ENCODE measurements at places on chromosomes 16 and 17. TPM values are rescaled to one million over a fixed set of nuclear protein-coding genes. Genes with fewer than 3 reads are reported as not detected.
A peak's percentile ranks its signal among the peaks of the same experiment; 100 is the strongest.

Gene KCNH6
- 1.5 TPM for total RNA-seq

DNA sequence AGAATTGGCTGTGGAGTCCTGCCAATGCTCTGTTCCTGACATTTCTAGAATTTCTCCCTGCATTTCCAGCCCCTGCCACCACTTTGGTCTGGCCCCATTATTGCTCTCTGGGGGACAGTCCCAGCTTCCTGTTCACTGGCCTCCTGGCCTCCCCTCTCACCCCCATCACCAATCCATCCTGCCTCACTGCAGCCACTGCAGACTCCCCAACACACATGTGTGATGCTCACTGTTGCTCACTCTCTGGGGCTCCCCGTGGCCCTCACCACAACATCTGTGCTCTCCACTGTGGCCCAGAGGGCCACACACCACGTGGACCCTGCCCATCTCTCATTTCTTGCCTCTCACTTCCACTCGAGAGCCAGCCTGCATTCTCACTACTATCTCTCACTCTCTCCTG is 64.6 kb downstream of the SREBF1 start:
- DNase-seq: no peak

DNA sequence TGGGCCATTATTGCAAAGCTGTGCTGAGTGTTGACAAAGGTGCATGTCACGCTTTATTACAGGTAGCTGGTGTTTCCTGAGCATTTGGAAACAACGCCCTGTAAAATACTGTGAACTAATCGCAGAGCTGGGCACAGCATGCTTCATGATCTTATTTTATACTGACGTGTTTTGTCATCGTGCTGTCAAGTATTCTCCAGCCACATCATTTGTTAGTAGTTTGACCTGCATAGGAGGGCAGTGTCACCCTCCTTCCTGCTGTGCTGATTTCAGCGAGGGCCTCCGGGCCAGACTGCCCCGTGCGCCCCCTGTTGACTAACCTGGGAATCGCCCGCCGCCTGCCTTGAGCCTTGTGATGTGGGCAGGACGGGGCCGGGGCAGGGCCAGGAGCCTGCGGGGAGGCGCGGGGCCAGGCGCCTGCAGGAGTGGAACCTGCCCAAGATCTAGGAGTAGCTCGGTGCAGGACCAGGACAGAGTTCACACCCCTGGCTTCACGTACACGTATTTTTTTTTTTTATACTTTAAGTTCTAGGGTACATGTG is 820.7 kb downstream of the KCNJ18 start:
- no peak for DNase-seq

Gene RUNDC3A
- 5.7 TPM for total RNA-seq

- DNase-seq: no peak
These were observed 42.6 kb upstream of the CLEC18B start for GRCh38 chr16:74463888-74464287.

Gene HOXB13
- total RNA-seq: 11.1 TPM

Gene TMED6
- total RNA-seq: not detected

GRCh38 chr17:338442-339192 is 14.0 kb downstream of the RPH3AL start:
- DNase-seq: peak; percentile 62

Gene SLC38A7
- total RNA-seq: 16.1 TPM

- DNase-seq: peak; percentile 81
These were observed 668 bp downstream of the MMP15 start for GRCh38 chr16:58026139-58026704.

DNA sequence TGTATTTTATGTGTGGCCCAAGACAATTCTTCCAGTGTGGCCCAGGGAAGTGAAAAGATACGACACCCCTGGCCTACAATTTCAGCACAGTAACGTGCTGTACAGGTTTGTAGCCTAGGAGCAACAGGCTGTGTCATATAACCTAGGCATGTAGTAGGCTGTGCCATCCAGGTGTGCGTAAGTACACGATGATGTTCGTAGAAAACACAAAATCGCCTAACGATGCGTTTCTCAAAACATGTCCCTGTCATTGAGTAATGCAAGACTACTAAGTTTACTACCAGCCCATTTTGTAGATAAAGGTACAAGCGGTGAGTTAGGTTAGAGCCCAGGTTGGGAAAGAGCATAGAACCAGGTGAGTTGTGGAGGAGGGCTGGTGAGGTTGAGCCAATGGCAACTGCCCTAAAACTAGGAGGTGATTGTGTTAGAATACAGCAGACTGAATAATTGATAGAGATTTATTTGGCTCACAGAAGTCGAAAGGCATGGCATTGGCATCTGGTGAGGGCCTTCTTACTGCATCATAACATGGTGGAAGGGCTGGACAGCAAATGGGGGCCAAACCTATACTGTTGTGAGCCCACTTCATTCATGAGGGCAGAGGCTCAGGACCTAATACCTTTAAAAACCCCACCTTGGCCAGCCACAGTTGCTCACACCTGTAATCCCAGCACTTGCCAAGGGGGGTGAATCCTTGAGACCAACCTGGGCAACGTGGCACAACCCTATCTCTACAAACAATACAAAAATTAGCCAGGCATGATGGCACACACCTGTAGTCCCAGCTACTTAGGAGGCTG is 4.2 kb downstream of the EIF1 start:
- DNase-seq: no peak

- DNase-seq: no peak
These were observed 8.9 kb upstream of the MED13 start for GRCh38 chr17:62073993-62074392.

DNA sequence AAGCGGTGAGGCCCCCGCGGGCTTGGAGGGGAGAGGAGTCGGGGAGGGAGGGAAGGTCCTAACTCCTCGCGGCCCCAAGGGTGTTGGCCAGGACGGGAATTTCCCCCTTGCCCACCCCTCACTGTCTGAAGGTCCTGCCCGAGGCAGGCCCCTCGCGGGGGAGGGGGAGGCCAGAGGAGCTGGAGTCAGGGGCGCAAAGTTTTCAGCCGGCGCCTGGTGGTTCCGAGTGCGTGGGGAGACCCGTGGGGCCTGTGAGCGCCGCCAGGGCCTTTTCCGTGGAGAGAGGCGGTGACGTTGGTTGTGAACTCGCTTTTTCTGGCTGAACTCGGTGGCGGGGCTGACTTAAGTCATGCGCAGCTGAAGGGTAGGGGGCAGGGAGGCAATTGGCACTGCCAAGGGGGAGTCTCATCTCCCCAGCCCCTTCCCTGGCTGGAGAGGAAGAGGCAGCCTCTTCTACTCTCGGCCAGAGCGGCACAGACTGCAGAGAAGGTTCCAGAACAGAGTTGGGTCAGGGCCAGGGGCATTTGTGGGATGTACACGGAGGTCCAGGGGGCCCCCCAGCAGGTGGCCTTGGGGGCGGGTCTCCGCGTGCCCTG is 1.5 kb downstream of the CACNA1H start:
- no peak for DNase-seq

Gene BAIAP3
- 2.6 TPM for total RNA-seq

Gene HERPUD1
- total RNA-seq: 27.1 TPM

- DNase-seq: no peak
These were observed 148.6 kb downstream of the CLEC16A start for GRCh38 chr16:11092788-11093571.

- DNase-seq: no peak
These were observed 33.6 kb upstream of the ANKFY1 start for GRCh38 chr17:4297351-4297750.

DNA sequence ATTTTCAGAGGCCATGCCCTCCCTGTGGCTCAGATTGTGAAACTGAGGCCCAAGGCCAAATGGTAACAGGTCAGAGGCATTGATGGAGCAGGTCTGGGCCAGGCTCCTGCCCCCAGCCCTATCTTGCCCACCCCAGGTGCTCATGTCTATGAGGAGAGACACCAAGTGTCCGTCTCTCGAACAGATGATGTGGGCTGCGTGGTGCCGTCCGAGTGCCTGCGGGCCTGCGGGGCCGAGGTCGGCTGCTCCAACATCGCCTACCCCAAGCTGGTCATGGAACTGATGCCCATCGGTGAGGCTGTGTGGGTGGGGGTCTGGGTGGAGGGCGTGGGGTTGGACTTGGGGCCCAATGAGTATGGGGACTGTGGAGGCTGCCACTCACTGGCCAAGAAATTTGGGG is 8.7 kb upstream of the FAM83G start:
- DNase-seq: no peak

Gene KRTAP1-5
- not detected for total RNA-seq

- peak; percentile 76 for DNase-seq
These were observed 119.2 kb upstream of the CACNG5 start for GRCh38 chr17:66715745-66716156.

DNA sequence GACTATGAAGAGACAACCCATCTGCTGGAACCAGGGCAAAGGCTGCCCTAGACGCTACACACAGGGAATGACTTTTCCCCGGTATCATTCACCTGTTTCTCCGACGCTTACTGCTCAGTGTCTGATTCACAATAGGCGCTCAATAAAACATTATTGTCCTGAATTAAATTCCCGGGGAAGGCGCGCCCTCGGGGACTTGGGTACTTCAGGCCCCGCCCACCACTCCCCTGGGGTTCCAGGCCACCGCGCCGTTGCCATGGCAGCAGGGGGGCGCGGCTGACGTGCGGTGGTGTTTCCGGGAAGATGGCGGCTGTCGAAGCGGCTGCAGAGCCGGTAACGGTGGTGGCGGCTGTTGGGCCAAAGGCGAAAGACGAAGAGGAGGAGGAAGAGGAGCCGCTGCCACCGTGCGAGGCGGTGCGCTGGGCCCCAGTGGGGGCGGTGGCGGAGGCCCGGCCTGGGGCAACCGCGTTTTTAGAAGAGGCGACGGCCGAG is at the start of gene RUNDC1:
TSS of gene RUNDC1 (plus strand) at position 292 of the 492 bp plus-strand sequence. CDS start at position 304, 12 bp downstream.
- DNase-seq: peak; percentile 98

DNA sequence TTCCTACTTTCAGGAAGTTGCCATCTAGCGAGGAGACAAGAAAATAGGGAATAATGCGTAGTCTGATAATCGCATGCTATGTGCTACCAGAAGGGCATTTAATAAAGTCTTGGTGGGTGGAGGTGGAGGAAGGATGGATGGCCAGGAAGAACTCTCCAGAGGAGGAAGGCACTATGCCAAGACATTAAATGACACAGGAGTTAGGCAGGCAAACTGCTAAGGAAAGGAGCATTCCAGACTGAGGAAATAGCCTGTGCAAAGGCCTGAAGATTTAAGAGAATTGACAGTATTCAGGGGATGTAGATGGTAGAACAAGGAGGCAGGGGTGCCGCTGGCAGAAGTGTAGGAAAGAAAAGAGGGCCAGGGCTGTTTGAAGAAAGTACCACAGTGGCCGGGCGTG is 19.3 kb upstream of the ARHGAP44 start:
- DNase-seq: no peak

GRCh38 chr17:4536742-4537411 is 18.3 kb downstream of the MYBBP1A start:
- DNase-seq: peak; percentile 87

Gene ZSCAN10
- total RNA-seq: 217 TPM

Gene CDK3
- 6.7 TPM for total RNA-seq
